ENCODE measurements at places on chromosomes 5 and 9.

- DNase-seq = no peak
These were observed 24.9 kb downstream of the NEK6 start for GRCh38 chr9:124282442-124283227.

DNA sequence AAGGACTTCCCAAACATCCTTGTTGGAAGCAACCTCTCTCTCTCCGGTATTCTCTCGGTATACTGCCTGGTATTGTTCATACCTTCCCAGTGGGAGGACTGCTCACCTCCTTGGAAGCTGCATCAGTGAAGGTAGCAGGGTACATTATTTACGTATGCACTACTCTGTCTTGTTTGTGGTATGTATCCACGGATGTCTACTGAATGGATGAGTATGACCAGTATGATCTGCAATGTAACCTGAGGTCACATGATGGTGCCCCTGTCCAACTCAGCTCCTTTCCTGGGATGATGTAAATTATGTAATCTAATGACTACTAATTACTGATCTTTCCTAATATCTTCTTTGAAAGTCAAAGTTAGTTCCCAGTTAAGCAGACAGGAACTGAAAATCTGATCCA is 32.1 kb downstream of the CEMIP2 start:
- no peak for DNase-seq

- DNase-seq = no peak
These were observed 49.9 kb upstream of the ERBIN start for GRCh38 chr5:65876496-65876895.

DNA sequence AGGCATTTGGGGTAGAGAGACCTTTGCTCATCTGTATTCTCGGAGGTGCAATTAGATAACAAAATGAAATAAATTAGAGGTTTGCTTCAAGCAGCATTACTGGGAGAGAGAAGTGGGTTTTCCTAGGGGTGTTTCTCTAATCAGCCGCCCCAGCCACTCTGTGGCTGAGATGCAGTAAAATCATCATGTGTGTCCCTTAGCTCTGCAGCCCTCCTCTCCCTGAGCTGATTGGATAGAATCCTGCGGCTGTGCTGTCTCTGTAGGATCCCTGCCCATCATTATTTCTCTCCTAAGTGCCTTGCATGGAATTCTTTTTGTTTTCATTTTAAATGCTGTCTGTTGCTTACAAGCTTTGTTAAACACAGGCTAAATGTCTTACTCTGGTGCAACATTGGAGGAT is 171.4 kb downstream of the SH3GL2 start:
- no peak for DNase-seq

DNA sequence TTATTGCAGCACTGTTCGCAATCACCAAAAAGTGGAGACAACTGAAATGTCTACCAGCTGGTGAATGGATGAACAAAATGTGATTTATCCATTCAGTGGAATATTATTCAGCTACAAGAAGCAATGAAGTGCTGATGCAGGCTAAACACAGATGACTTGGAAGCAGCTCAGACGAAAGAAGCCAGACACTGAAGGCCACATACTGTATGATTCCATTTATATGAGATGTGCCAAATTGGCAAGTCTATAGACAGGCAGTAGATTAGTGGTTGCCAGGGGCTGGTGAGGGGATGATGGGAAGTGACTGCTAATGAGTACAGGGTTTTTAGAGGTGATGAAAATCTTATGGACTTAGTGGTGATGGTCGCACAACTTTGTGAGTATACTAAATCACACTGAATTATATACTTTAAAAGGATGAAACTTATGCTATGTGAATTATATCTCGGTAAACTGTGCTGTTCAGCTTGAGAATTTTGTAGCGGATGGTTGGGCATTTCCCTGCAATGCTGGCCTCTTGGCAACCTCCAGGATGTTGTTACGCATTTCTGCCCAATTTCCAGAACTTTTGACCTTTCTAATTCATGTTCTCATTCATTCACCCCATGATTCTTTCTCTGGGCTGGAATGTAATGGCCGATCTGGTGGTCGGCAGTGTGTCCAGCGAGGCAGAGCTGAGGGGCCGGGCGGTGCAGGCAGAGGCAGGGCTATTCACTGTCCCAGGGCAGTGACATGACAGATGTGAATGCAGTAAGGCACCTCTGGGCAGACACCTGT is 22.0 kb upstream of the WNK2 start:
- DNase-seq = no peak

GRCh38 chr5:17094830-17095229 is 122.6 kb upstream of the BASP1 start:
- no peak for DNase-seq

DNA sequence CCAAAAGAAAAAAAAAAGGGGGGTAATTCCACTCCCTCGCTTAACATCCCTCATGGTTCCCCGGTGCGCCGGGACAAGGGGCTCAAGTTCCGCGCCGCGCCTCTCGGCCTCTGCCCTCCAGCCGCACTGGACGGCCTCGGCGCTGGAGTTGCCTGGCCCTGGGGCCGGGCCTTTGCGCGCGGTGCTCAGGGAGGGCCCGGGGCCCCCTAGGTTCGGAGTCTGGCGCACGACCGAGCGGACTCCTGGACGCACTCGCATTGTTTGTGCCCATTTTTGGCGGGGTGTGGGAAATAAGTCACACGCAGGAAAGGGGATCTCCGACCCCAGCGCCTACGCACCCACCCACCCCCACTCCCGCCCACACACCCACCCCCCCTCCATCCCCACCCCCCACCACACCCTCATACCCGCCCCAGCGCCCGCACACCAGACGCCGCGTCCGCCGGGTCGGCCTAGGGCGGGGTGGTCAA is 381 bp downstream of the MED22 start:
- no peak for DNase-seq

- DNase-seq = no peak
These were observed 365.0 kb upstream of the CDH9 start for GRCh38 chr5:27403243-27403882.

DNA sequence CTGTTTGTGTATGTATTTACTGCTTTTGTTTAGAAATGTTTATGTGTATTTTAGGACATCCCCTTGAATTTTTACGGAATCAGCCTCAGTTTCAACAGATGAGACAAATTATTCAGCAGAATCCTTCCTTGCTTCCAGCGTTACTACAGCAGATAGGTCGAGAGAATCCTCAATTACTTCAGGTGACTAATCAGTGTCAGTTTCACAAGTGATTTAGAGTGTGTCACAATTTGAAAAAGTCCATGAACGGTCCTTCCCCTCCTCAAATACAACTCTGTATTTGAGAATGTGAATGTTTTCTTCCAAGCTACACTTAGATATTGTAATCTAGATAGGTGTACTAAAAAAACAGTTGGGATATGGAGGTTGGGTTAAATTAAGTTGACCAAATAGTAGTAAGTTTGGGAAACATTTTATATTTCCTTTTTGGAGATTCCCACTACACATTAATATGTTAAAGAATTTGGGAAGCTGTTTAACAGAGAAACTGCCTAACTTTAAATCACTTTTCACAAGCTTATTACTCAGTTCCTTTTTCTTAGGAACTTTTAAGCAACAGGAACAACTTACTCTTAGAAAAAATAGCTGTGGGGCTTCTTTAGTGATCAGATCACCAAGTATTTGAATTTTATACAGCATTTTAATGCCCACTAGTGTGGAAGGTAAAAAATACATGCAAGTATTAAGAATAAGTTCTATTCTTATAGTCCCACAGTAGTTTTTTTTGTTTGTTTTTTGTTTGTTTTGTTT is 40.9 kb downstream of the RAD23B start:
- no peak for DNase-seq

- no peak for DNase-seq
These were observed 77.8 kb upstream of the TARS1 start for GRCh38 chr5:33362915-33363314.

- no peak for DNase-seq
These were observed 51.7 kb downstream of the CPLANE1 start for GRCh38 chr5:37197340-37198050.

DNA sequence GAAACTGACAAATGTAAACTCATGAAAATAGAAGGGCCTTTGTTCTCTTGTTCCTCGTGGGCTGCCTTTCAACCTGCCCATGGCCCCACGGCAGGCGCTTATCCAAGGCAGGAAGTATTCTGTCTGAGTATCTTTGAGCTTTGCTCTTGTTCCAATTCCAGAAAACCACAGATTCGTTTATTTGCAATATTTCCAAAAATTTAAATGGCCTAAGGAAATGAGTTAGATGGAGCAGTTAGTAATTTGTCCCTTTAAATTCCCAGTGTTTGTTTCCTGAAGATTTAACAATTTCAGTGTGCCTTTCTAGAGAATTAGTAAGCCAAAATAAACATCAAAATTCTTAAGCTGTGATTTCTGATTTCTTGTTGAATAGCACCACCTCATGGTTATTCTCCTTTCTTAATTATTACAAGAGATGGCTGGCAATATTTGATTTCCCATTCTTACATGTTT is 299.4 kb upstream of the RASA1 start:
- DNase-seq = peak; percentile 3

DNA sequence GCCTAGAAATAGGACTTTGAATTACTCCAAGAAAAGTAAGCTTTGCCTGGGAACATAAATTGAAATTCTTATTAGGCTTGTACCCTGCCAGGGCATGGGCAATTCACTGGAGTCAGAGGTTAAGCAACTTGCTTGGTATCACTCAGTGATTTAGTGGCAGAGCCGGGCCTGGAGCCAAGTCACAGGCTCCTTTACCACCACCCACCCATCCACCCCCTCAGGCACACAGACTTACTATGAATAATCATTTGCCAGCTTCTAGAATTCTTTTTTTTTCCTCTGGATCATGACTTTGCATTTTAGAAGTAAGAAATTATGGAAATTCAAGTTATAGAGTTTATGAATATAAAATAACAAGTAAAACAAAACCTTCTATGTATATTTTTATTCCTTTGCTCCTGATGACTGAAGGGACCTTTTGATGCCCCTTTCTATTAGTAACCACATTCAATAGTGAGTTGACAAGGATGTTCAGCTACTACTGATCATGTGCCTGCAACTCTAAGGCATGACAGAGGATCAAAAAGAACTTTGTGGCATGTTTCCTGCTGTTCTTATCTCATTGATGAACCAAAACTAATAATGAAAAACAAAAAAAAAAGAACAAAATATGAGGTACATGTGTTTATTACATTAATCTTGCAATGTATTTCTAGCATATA is 614.7 kb downstream of the TLR4 start:
- no peak for DNase-seq

All from cerebellar nuclear complex (tissue), 1 donor.